ENCODE measurements at places on chromosomes 12 and 14. TPM values are rescaled to one million over a fixed set of nuclear protein-coding genes. Genes with fewer than 3 reads are reported as not detected.

WIF1 gene
- total RNA-seq: not detected

UBE2N gene
- total RNA-seq: 150 TPM

INSM2 gene
- total RNA-seq: not detected

RAB2B gene
- 25.0 TPM for total RNA-seq

NELL2 gene
- total RNA-seq: 1.7 TPM

SERPINA12 gene
- not detected for total RNA-seq

- H3K36me3 ChIP-seq: peaks cover 3% of the 10 kb centered on the region
- no peak overlapping the region for H3K4me3 ChIP-seq
- DNase-seq: no peak
- H3K27ac ChIP-seq: no peak overlapping the region
These were observed 94.1 kb downstream of the PIK3C2G start for GRCh38 chr12:18355429-18355828.

- no peak overlapping the region for H3K27ac ChIP-seq
- H3K36me3 ChIP-seq: no peaks in the 10 kb centered on the region
- no peak for DNase-seq
- no peaks in the 10 kb centered on the region for H3K4me1 ChIP-seq
These were observed 233.8 kb downstream of the DACT1 start for GRCh38 chr14:58871573-58871972.

DNA sequence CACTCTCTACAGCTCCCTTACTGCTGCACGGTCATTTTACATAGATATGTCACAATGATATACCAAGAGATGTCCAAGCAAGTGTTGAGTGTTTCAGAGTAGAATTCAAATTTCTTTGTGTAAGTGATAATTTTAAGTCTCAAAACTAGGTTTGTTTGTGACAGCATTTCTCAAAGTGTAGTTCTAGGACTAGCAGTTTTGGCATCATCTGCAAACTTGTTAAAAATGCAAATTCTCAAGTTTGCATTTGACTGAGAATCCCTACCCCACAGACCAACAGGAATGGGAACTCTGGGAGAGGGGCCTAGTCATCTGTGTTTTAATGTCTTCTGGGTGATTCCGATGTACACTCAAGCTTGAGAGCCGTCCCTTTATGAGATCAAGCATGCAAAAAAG lies 97.6 kb downstream of the HELB start:
- no peak overlapping the region for H3K4me3 ChIP-seq
- no peak overlapping the region for H3K27ac ChIP-seq
- no peak for DNase-seq
- H3K27me3 ChIP-seq: peaks cover 2% of the 10 kb centered on the region

GRCh38 chr12:64882687-64883086 lies 58.2 kb downstream of the TBC1D30 start:
- no peaks in the 10 kb centered on the region for H3K27me3 ChIP-seq
- DNase-seq: no peak
- H3K4me3 ChIP-seq: no peak overlapping the region
- no peaks in the 10 kb centered on the region for H3K4me1 ChIP-seq
- H3K27ac ChIP-seq: no peak overlapping the region

GRCh38 chr12:64625243-64626077 lies 15.2 kb downstream of the RASSF3 start:
- H3K36me3 ChIP-seq: peaks cover 5% of the 10 kb centered on the region
- peak overlapping the region; percentile 97 for H3K27ac ChIP-seq
- DNase-seq: peak; percentile 19

- no peaks in the 10 kb centered on the region for H3K36me3 ChIP-seq
- no peaks in the 10 kb centered on the region for H3K4me1 ChIP-seq
- H3K27ac ChIP-seq: no peak overlapping the region
- no peak for DNase-seq
- no peak overlapping the region for H3K4me3 ChIP-seq
These were observed 21.2 kb downstream of the TRIM9 start for GRCh38 chr14:51073731-51074130.

- no peaks in the 10 kb centered on the region for H3K27me3 ChIP-seq
- H3K4me1 ChIP-seq: no peaks in the 10 kb centered on the region
- DNase-seq: no peak
- H3K4me3 ChIP-seq: no peak overlapping the region
- no peak overlapping the region for H3K27ac ChIP-seq
These were observed 161.0 kb downstream of the PAX9 start for GRCh38 chr14:36822685-36823084.

- DNase-seq: no peak
- no peak overlapping the region for H3K4me3 ChIP-seq
- peaks cover 11% of the 10 kb centered on the region for H3K36me3 ChIP-seq
- peaks cover 11% of the 10 kb centered on the region for H3K27me3 ChIP-seq
- no peak overlapping the region for H3K27ac ChIP-seq
- H3K4me1 ChIP-seq: no peaks in the 10 kb centered on the region
These were observed 114.4 kb downstream of the VRK1 start for GRCh38 chr14:96911499-96912149.

- H3K27ac ChIP-seq: no peak overlapping the region
- H3K36me3 ChIP-seq: peaks cover 8% of the 10 kb centered on the region
- H3K27me3 ChIP-seq: peaks cover 12% of the 10 kb centered on the region
These were observed 6.0 kb downstream of the ZNF219 start for GRCh38 chr14:21092273-21093011.

GRCh38 chr14:99393059-99393655 lies 87.5 kb downstream of the SETD3 start:
- peaks cover 5% of the 10 kb centered on the region for H3K36me3 ChIP-seq
- H3K27ac ChIP-seq: no peak overlapping the region
- peaks cover 13% of the 10 kb centered on the region for H3K27me3 ChIP-seq

DNA sequence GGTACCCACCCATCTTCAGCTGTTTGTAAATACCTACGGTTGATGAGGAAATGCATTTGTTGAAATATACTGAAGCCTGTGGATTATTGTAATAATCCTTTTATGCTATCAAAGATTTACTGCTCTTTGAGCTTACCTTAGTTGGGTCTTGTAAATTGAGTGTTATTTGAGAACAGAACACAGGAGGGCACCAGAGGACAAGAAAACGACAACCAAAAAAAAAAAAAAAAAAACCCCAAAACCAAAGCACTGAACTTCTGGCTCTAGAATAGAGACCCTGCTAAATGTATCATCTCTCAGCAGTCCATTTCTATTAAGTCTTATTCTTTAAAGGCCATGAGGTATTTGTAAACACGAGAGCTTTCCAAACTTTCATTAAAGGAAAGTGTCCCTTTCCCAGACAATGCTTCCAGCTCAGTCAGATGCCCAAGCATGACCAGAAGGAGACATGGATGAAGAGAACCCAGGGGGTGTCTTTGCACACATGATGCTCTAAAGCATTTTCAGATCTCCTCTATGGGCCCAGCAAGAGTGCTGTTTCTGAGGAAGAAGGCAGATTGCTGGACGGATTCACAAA lies 763.9 kb downstream of the NRXN3 start:
- H3K27me3 ChIP-seq: peaks cover 1% of the 10 kb centered on the region
- DNase-seq: peak; percentile 19
- no peaks in the 10 kb centered on the region for H3K4me1 ChIP-seq
- H3K36me3 ChIP-seq: no peaks in the 10 kb centered on the region

DNA sequence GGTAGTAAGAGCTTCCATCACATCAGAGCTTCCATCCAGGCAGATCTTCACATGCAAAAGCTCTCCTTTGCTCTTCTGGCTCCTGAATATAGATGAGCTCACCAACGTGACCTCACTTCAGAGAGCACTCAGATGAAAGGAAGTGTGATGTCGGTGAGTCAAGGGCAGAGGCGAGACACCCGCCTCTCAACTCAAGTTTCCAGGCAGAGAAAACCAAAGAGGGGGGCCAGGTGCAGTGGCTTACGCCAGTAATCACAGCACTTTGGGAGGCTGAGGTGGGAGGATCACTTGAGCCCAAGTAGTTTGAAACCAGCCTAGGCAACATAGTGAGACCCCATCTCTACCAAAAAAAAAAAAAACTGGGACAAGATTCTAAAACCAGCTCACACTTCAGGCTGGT lies 126.9 kb downstream of the DUSP6 start:
- no peak for DNase-seq
- no peak overlapping the region for H3K27ac ChIP-seq

GRCh38 chr14:22748206-22748605 lies 18.3 kb upstream of the OXA1L start:
- no peaks in the 10 kb centered on the region for H3K36me3 ChIP-seq
- peaks cover 22% of the 10 kb centered on the region for H3K4me1 ChIP-seq
- no peak overlapping the region for H3K27ac ChIP-seq
- DNase-seq: no peak
- no peak overlapping the region for H3K4me3 ChIP-seq

DNA sequence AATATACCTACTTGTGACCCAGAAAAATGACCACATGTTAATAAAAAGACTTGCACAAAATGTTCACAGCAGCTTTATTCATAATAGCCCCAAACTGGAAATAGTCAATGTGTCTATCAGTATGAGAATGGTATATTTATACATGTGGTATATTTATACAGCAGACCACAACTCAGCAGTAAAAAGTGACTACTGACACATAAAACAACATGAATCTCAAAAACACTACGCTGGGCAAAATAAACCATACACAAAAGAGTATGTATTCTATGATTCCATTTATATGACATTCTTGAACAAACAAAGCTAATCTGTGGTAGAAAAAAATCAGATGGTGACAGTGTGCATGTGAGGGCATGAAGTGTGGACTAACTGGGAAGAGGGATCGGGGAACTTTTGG lies 35.1 kb downstream of the ARF6 start:
- no peak overlapping the region for H3K4me3 ChIP-seq
- no peak for DNase-seq
- H3K27me3 ChIP-seq: peaks cover 2% of the 10 kb centered on the region
- no peaks in the 10 kb centered on the region for H3K36me3 ChIP-seq
- H3K27ac ChIP-seq: no peak overlapping the region

- DNase-seq: no peak
- H3K27ac ChIP-seq: no peak overlapping the region
- no peaks in the 10 kb centered on the region for H3K27me3 ChIP-seq
- H3K4me1 ChIP-seq: peaks cover 13% of the 10 kb centered on the region
- H3K36me3 ChIP-seq: peaks cover 6% of the 10 kb centered on the region
These were observed 42.9 kb downstream of the FERMT2 start for GRCh38 chr14:52907949-52908348.

DNA sequence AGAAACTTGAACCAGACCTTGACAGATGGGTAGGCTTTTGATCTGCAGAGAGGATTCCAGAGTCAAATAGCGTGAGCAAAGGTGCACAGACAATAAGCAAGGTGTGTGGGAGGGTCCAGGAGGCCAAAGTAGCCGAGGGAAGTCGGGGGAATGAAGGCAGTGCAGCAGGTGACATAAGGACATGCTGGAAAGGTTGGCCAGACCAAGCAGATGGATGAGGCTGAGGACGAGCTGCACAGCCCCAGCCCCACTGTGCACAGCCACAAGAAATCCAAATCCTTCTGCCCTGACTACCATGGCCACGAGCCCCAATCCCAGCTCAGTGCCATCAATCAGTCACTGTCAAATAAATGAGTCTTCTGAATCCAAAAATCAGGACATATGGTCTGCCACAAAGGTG lies 5.4 kb downstream of the TTC7B start:
- H3K4me1 ChIP-seq: peaks cover 33% of the 10 kb centered on the region
- no peak overlapping the region for H3K4me3 ChIP-seq
- H3K27me3 ChIP-seq: peaks cover 18% of the 10 kb centered on the region
- H3K36me3 ChIP-seq: peaks cover 4% of the 10 kb centered on the region
- H3K27ac ChIP-seq: no peak overlapping the region

GRCh38 chr12:103578926-103579325 lies 8.1 kb upstream of the STAB2 start:
- no peaks in the 10 kb centered on the region for H3K27me3 ChIP-seq
- peaks cover 3% of the 10 kb centered on the region for H3K4me1 ChIP-seq
- H3K27ac ChIP-seq: no peak overlapping the region
- no peak for DNase-seq
- no peak overlapping the region for H3K4me3 ChIP-seq

DNA sequence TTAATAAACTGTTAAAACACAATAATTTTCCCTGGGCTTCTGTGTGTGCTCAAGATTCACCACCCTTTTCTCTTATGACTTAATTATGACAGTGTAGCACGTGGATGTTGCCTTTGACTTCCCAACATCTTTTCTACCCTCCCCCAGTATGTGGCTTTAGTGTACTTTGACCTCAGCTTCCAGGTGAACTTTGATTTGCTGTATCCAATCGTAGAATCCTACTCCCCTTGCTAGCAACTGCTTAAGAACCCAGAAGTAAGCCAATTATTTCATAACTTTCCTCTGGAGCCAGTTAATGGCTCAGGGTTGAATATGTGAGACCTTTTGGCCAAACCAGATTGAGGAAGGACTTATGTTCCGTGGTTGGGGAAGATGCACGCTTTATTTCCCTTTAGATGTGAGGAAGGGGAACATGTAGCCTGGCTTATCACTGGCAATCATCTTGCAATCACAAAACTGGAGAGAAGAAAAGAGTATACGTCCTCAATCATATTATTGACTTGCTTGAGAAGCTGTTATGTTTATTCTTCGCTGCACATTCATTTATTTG lies 259.6 kb upstream of the ATP2B1 start:
- no peaks in the 10 kb centered on the region for H3K4me1 ChIP-seq
- DNase-seq: no peak
- no peak overlapping the region for H3K4me3 ChIP-seq

Data from endothelial cell (in vitro differentiated cells).